ENCODE measurements at places on chromosomes 6 and 20.

GRCh38 chr6:144928847-144929246 lies 643.7 kb downstream of the UTRN start:
- no peak for DNase-seq

DNA sequence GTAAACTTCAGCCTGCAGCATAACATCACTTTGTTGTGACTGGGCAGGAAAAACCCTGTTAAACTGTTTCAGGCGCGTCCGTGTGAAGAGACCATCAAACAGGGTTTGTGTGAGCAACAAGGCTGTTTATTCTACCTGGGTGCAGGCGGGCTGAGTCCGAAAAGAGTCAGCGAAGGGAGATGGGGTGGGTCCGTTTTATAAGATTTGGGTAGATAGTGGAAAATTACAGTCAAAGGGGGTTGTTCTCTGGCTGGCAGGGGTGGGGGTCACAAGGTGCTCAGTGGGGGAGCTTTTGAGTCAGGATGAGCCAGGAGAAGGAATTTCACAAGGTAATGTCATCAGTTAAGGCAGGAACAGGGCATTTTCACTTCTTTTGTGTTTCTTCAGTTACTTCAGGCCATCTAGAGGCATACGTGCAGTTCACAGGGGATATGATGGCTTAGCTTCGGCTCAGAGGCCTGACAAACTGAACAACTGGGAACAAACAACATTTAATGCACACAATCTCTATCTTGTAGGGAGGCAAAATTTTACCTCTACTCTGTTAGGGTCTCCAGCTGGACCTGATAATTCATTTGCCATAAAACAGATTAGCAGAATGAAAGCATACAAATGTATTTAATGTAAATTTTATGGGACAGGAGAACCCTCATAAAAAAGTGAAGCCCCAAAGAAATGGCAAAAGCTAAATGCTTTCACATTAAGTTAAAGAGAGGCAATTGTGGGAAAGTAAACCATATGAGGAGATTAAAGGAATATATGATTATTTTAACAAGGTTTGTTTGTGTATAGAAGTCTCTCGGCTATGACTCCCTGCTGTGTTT lies 58.3 kb upstream of the HFE start:
- no peak for DNase-seq

- DNase-seq: peak; percentile 87
These were observed 13.7 kb downstream of the NEDD9 start for GRCh38 chr6:11218538-11219399.

GRCh38 chr6:14873101-14873500 lies 372.8 kb upstream of the JARID2 start:
- DNase-seq: no peak

- DNase-seq: no peak
These were observed 115.1 kb downstream of the BTBD9 start for GRCh38 chr6:38524436-38525145.

DNA sequence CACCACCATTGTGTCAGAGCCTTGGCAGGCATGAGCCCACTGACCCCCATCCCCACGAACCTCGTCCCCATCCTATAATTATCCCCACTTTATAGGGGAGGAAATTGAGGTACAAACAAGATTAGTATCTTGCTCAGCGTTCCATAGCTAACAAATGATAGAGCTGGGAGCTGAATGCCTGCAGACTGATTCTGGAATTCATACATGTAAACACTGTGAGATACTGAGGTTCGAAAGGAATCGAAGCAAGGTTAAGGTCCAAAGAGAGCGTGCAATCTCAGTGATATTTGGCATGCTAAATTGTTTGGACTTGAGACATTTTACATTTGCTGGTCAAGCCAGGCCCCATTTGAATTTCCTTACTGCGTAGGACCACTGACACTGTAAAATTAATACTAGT lies 746.6 kb downstream of the COL12A1 start:
- no peak for DNase-seq

DNA sequence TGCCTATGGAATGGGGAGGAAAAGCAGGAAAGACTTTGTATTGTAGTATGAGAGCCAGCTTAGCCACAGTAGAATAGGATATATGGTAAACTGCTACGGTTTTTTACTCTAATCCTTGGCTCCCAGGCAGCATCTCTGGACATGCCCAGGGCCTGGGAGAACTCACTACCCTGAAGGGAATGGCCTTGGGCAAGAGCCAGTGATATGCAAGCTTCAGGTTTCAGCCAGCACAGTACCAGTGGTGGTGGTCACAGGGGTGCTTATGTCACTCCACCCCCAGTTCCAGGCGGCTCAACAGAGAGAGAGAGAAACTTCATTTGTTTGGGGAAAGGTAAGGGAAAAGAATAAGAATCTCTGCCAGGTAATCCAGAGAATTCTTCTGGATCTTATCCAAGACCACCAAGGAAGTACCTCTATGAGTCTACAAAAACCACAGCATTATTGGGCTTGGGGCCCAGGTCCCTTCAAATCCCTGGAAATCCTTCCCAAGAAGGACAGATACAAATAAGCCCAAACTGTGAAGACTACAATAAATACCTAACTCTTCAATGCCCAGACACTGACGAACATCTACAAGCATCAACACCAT lies 121.2 kb downstream of the THBS2 start:
- DNase-seq: no peak

- no peak for DNase-seq
These were observed 6.7 kb upstream of the KLHL31 start for GRCh38 chr6:53672237-53672636.

- no peak for DNase-seq
These were observed 28.9 kb downstream of the MDFI start for GRCh38 chr6:41667195-41667594.

DNA sequence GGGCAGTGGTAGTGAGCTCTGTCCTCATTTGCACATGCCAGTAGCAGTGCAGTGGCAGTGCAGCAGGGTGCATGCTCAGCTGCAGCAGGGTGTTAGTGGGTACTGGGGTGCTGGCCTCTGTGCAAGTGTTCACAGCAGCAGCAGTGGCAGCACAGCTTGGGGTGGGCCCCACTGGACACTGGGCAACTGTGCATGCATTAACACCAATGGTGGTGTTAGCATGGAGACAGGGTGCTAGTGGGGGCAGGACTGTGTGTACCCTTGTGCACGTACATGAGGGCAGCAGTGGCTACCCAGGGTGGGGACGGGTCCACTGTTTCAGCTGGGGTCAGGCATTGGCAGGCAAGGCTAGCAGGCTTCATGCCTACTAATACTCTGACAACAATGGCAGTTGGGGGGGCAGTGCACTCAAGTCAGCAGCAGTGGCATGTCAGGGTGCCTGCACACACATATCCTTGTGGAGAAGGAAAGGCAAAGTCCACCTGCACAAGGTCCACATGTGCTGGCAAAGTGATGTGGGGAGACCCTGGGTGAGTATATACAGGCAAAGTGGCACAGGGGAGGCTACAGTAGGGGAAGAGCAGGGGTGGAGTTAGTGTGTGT lies 60.2 kb downstream of the UNC5CL start:
- DNase-seq: no peak

DNA sequence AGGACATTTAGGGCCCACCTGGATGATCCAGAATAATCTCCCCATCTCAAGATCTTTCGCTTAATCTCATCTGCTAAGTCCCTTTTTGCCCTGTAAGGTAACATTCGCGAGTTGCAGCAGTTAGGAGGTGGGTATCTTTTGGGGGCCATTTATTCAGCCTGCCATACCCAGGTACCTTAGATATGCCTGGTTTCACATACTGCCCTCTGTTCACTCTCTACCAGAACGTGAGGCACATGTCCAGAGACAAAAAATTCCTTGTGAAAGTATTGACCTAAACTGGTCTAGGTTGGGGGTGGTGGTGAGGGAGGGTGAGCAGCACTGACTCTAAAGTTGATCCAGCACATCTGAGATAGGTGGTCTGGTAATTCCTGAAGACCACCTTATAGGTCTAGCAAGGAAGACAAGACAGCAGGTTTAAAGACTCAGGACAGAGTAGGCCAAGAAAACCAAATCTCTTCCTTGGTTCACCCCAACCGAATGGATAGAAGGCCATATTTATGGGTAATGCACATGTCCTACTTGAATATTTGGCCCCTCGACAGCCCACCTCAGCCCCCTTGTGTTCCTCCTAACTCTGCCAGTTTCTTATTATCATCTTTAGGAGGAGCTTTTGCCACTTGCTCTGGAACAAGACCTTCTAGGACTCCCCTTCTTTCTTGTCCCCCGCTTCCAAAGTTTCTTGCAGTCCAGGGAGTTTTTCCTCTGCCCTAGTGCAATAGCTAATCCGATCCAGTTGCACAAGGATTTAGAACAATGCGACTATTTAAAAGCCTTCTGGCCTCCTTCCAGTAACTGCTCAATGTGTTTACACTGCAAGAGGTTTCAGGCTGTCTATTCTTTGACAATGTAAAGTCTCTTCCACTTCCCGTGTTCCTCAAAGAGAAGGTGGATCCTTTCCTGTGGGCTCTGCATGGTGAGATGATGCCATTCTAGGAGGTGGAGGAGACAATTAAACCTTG lies 213.0 kb upstream of the LAMP5 start:
- no peak for DNase-seq

DNA sequence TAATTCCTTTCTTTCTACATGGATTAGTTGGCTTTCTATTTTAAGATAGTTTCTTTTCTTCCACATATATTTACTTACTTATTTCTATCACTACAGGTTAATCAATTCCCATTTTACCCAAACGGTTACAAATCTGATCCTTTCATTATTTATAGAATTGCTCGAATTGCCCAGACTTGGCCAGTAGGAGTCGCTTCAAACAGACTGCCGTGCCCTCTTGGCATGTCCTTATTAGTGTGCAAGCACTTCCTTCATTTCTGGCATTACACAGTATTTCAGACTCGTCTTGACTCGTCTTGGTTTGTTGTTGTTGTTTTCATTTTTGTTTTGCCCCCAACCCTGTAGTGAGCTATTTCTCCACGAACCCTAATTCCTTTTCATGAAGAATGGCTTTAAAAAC lies 74.6 kb downstream of the SAMD3 start:
- no peak for DNase-seq

DNA sequence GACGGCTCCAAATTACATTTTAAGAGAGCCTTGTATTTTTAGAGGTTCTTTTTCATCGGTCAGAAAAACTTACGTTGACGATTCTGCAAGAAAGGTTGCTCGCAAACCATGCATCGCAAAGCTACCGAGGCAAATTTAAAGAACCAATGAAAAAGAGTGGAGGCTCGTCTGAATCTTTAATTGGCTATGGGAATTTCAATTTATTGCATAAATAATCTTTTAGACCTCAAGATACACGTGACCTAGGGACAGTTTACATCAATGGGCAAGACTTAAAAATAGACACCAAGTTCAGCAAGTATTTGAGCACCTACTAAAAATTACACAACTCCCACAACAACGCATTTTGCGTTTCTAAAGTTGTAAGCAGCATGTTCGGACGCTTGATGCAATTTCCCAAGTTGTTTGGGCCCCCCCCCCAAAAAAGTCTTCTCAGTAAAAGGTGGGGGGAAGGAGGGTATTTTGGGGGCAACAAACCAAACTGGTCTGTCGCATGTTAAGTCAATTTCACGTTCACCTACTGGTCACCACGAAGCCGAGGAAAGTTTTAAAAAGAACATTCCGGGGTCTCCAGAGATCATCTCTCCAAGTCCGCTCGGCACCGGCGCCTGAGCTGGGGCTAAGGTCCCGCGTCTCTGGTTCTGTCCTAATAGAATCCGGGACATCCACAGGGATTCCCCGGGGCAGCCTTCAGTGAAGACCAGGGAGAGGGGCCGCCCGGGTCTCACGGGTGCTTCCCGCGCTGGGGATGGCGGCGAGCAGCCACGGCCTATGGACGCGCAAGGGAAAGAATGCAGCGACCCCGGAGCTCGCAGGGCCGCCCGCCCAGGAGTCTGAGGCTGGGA lies 851 bp downstream of the SNX5 start:
- DNase-seq: no peak

DNA sequence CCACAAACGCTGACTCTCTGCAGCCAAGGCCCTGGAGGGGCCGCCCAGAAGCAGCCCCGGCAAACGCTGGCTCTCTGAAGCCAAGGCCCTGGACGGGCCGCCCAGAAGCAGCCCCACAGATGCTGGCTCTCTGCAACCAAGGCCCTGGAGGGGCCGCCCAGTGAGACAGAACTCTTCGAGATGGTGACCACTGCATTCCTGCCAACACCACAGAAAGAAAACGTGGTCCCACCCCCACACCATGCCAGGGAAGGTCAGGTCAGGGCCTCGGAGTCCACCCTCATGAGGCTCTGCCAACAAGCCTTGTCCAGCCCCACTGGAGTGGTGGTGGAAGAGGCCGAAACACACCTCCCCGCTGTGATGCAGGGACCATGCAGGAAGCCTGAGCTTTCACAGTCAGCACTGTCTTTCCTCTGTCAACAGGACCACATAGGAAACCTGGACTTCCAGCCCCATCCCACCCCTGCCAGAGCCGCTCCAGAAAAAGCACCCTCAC lies 97.5 kb downstream of the DLL1 start:
- DNase-seq: no peak

- DNase-seq: no peak
These were observed 11.2 kb downstream of the RNGTT start for GRCh38 chr6:88952065-88952704.

GRCh38 chr6:90448836-90449235 lies 138.0 kb downstream of the MAP3K7 start:
- DNase-seq: no peak

- DNase-seq: no peak
These were observed 63.0 kb upstream of the KIF25 start for GRCh38 chr6:167934426-167934864.

DNA sequence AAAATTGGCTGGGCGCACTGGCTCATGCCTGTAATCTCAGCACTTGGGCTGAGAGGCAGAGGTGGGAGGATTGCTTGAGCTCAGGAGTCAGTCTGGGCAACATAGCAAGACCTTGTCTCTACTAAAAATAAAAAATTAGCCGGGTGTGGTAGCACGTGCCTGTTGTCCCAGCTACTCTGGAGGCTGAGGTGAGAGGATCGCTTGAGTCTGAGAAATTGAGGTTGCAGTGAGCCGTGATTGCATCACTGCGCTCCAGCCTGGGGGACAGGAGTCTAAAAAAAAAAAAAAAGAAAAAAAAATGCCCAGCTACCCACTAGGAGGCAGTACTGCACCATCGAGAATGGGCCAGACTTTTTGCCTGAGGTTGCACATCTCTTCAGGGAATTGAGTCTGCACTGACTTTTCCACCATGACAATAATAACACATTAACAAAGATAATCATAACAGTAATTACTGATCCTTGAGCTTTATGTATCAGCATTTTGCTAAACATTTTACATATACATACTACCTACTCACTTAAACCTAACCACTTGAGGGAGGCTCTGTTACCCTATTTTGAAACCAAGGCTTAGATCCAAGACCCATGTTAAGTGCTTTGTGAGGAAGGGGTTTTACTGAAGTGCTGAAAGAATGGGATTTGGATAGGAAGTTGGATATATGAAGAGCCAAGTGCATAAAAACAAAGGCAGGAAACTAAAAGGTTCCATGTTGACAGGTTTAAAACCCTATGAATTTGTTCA lies 21.0 kb downstream of the SRSF3 start:
- DNase-seq: peak; percentile 69

DNA sequence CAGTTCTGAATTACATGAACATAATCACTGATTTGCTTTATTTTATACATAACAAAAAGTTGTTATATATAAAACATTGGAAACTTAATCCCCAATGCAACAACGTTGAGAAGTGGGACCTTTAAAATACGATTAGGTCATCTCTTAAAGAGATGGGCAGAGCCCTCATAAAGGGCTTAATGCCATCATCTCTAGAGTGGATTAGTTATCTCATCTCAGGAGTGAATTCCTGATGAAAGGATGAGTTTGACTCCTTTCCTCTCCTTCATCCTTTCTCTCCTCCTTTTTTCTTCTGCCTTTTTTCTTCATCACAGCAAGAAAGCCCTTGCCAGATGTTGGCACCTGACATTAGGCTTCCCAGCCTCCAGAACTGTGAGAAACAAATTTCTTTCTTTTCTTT lies 13.9 kb downstream of the HLA-DOA start:
- no peak for DNase-seq

- DNase-seq: peak; percentile 85
These were observed 1.1 kb downstream of the NDRG3 start for GRCh38 chr20:36744764-36745191.
